ENCODE measurements at places on chromosomes 4 and X. TPM values are rescaled to one million over a fixed set of nuclear protein-coding genes. Genes with fewer than 3 reads are reported as not detected.

DNA sequence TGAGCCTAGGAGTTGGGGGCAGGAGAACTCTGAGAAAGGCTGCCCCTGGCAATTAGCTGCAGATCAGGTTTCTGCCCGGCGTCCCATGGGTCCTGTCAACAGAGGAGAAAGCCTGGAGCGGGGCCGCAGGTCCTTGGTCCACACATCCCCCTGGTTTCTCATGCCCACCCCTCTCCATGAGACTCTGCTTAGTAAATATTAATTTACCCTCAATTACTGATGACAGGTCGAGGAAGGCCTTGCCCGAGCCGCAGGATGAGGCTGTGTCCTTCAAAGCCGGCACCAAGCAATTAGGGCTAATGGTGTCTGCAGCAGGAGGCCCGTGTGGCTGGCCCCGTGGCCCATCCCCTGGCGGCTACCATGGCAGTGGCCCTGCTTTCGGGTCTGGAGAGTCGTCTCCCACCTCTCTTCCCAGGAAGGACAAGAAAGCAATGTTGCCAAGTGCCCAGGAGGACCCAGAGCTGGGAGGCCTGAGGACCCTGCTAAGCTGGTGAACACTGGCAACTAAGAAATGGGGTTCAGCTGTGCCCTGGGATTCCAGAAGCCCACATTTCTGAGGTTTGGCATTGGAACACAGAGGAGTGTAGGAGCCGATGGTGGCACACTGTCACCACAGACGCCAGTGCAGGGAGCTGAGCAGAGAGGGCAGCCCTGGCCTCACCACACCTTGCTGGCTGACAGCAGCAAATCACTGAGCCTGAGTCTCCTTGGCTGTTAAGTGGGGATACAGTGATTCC, 114.6 kb downstream of the CPZ start:
- no peak for DNase-seq

TLR10 gene
- 0.59 TPM for total RNA-seq

CYP2U1 gene
- total RNA-seq: 5.9 TPM

DNA sequence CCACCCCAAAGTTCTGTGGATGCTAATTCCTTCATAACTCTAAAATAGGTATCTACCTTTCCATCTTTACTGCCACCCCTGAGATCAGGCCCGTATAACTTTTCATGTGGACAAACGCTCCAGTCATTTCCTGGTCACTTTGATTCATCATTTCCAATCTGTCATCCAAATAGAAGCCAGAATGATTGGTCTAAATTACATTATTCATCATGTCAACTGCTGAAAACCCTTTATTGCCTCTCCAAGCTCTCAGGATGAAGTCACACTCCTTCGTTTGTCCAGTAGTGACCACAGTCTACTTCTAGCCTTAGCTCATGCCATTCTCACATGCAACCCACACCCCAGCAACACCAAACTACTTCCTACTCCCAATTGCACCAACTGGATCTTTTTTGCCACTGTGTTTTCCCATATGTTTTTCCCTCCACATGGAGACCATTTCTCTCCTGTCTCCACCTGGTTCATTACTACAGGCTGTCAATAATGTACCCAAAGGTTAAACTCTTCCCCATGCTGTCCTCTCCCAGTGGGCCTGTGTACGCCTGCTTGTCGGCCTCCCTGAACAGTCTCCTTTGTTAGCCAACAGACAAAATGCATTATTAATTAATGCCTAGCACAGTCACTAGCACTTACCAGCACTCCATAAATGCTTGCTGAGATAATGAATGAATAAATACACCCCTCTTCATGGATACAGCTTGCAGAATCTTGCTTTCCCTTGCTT, 382.6 kb upstream of the NOCT start:
- no peak for DNase-seq

DNA sequence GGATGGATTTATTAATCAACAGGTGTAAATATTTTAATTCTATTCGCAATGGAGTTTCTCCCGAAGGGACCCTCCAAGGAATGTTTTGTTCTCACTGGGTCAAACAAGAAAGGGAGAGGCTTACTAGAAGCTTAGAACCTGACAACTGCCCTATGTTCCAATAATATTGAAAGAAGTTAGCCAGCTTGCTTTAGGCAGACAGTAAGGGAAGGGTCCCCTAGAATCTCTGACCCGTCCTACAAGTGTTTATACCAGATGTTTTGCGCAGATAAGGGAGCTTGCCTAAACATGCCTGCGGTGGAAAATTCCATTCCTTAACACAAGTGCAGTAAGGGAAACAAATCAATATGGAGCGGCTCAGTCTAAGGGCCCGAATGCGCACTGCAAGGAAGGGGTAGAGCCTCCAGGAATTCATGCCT, 17.7 kb downstream of the IL21 start:
- no peak for DNase-seq

DNA sequence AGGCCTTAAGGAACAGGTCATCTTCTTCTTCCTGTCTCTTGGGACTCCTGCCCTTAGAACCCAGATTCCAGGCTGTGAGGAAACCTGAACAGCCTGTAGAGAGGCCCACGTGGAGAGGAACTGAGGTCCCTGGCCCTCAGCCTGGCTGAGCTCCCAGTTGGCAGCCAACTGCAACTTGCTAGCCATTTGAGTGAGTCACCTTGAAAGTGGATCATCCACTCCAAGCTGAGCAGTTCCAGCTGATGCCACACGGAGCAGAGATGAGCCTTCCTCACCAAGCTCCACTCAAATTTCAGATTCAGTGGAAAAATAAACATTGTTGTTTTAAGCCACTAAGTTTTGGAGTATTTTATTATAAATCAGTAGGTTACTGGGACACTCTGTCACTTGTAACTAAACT, 392.5 kb downstream of the BCOR start:
- DNase-seq: no peak

Measured in skin of body (tissue), 3 donors.